CD4-positive, alpha-beta T cell (primary cell): ENCODE measurements at places on chromosomes 7 and 10.

- DNase-seq = no peak
These were observed 13.7 kb downstream of the FFAR4 start for GRCh38 chr10:93579985-93580711.

DNA sequence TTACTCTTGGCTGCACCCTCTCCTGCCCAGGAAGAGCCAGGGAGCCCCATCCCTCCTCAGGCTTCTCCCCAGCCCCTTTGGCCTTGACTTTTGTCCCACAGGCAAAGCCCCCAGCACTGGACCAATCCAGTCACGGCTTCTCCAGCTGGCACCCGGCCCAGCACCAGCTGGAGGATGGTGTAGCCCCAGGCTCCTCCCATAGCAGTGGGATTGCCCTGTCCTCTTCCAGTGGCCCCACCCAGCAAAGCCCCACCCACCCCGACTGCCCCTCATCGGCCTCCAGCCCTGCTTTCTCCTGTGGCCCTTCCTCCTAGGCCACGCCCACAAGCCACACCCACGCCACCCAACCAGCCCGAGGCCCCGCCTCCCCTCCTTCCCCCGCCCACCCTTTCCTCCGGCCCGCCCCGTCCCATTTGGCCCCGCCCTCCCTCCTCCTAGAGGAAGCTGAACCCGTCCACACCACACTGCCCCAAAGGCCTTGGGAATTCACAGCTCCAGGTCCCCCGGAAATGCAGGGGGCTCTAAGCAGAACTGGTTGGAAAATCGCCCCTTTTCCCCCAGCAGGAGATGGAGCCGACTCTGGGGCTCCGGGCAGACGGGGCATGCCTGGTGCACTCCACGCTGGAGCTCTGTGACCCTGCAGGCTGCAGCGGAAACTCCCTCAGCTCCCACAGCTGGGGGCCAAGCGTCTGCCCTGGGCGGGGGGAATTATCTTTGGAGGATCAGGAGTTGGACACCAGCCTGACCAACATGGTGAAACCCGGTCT lies 25.2 kb downstream of the GET4 start:
- DNase-seq = no peak

DNA sequence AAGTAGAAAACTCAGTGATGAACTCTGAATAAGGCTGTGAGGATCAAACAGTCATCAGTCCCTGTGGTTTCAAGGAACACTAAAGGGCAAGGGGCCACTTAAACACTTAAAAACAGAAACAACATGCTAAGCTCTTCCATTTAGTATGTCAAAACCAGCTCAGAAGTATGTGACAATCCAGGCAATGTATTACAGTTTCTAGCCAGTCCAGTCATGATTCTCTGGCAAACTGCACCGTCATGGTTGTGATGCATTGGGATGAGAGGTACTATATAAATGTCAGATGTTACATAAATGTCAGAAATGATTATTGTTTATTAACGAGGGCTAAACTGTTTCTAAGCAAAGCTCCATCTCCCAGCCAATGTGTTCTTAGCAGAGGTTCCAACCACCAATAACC lies 4.7 kb upstream of the CREB5 start:
- no peak for DNase-seq

GRCh38 chr7:105131890-105132289 lies 117.9 kb downstream of the KMT2E start:
- no peak for DNase-seq

- no peak for DNase-seq
These were observed 48.7 kb upstream of the DYNC1I1 start for GRCh38 chr7:95723583-95724180.

DNA sequence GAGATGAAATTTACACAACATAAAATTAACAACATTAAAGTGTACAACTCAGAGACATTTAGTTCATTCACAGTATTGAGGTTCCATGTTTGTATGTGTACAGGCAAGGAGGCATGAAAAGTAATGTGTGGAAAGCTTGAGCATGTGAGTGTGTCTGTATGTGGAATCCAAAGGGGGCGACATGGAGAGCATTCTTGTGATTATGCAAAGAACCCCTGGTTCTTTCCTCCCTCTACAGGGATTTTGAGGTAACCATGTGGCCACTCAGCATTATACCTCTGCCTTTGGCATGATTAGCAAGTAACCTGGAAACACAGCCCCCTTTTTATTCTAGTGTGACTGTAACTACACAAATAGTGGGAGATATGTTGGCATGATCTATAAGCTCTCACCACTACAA lies 21.0 kb downstream of the OR2F1 start:
- no peak for DNase-seq

DNA sequence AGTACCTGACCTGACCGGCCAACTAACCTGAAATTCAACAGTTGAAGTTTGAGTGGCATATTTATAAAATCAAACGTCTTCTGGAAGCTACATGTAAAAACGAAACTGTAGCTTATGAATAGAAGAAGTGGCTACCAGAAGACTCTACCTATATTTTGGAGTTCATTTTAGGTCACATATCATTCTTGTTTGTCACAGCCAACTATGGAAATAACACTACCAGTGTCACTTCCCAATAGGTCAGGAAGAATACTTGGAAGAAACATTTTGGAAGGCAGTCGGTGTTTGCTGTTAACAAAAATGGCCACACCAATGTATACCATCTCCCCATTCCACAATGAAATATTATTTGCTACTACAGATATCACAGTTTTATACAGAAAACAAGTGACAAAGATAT lies 12.6 kb downstream of the TWIST1 start:
- DNase-seq = no peak

DNA sequence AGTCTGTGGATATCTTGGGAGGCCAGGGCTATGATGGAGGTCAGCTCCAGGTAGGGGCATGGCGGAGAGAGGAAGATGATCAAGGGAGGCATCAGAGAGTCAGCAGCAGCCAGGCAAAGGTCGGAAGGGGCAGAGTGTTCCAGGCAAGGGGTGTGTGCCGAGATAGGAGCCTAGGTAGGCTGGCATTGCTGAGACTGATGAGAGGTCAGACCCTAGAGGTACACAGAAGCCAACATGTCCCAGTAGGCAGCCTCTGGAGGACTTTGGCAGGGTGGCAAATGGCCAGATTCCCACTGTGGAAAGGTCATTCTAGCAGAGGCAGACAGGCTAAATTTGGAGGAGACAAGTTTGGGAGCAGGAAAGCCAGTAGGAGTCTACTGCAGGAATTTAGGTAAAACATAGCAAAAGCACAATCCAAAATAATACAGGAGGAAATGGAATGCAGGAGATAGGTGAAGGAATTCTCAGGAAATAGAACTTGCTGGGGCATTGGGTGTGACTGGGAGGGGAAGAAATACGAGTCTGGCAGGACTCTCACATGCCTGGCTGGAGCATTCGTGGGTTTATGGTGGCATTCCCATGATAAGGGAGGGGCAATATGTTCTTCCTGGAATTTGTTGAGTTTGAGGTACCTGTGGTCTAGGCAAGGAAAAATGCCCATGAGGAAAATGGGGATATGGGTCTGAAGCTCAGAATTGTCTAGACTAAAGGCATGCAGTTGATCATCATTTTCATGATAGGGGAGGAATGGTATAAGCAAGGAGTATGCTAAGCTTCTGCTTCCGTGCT lies 25.7 kb downstream of the TMEM176A start:
- no peak for DNase-seq

DNA sequence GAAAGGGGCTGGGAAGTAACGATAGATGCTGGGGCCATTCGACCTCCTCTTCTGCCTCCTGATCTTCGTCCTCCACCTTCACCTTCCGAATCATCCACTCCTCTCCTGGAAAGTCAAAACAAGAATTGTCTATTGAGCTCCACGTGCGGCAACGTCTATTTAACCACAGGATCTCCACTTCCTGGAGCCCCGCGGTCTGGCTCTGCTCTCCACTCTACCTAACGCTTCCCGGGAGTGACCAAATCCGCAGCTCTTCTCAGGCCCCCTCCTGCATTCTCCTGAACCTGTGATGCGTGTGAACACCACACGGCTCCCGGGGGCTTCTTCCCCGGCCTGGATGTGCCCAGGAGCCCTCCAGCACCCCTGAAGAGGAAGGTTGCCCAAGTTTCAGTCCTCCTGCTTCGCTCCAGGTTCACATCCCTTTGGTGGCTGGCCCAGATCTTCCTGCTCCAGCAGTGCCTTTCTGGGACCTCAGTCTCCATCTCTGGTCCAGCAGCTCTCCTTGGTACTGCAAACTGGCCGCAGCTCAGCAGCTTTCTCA lies 7.2 kb downstream of the ZNF467 start:
- no peak for DNase-seq

GRCh38 chr7:136665878-136666509 lies 202.5 kb upstream of the CHRM2 start:
- DNase-seq = no peak

DNA sequence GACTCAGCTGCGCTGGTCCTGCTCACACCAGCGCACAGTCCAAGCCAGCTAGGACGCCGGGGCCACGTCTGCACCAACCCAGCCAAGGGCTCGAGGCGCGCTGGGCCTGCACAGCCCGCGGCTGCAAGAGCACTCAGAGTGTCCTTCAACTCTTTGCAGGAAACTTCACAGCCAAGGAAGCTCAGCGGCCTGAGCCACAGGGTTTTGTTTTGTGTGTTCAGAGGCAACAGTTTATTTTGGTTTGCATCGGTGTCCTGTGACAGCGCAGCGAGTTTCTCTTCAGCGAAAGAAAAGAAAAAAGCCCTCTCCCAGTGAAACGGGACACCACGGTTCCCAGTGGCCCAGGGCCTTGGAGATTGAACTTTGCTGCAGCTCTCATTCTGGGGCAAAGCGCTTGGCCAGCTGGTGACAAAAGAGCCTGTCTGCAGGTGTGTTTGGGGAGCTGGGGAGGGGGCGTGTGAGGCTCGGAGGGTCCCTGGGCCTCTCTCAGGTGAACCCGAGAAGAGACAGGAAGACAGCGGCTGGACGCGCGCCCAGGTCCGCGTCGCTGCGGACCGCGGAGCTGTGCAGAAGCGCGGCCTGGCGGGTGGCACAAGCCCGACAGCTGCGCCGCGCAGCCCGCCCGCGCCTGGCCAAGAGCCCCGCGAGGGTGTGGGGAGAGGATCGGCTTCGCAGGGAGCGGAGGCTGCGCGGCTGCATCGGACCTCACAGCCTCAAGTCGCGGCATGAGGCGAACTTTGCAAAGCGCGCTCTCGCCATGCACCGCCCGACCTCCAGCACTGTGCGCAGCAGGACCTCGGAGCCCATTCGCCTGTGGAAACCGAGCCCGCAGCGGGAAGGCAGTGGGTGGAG lies 922 bp downstream of the CXCL12 start:
- DNase-seq = no peak

- peak; percentile 11 for DNase-seq
These were observed 1.2 kb downstream of the CASD1 start for GRCh38 chr7:94510582-94511496.

GRCh38 chr7:134639683-134640279 lies 6.9 kb upstream of the BPGM start:
- DNase-seq = no peak

- no peak for DNase-seq
These were observed 25.9 kb downstream of the PDGFA start for GRCh38 chr7:493661-494251.

- no peak for DNase-seq
These were observed 317.0 kb downstream of the GLRX3 start for GRCh38 chr10:130453036-130453720.

- DNase-seq = no peak
These were observed 54.4 kb downstream of the TFPI2 start for GRCh38 chr7:93836116-93836515.

- DNase-seq = no peak
These were observed 72.3 kb upstream of the MKRN1 start for GRCh38 chr7:140551355-140552239.

DNA sequence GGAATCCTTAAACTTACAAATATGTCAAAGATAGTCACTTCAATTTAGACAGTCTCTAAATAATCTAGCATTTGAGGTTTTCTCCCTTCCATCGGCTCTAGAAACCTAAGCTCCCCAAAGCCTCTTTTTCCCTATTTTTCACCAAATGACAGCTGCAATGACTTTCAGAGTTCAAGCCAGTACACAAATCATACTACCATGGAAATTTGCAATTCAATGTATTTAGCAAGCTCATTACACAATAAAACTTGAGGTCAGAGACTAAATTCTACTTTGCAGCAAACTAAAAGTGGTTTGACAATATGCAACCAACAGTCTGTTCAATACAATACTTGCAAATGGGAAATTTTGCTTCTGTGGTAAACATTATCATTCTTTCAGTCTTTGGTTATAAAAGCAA lies 80.3 kb downstream of the SKIDA1 start:
- no peak for DNase-seq

GRCh38 chr10:124180947-124181549 lies 87.7 kb upstream of the CHST15 start:
- DNase-seq = no peak

- no peak for DNase-seq
These were observed 73.7 kb upstream of the ABCB5 start for GRCh38 chr7:20541608-20542349.

DNA sequence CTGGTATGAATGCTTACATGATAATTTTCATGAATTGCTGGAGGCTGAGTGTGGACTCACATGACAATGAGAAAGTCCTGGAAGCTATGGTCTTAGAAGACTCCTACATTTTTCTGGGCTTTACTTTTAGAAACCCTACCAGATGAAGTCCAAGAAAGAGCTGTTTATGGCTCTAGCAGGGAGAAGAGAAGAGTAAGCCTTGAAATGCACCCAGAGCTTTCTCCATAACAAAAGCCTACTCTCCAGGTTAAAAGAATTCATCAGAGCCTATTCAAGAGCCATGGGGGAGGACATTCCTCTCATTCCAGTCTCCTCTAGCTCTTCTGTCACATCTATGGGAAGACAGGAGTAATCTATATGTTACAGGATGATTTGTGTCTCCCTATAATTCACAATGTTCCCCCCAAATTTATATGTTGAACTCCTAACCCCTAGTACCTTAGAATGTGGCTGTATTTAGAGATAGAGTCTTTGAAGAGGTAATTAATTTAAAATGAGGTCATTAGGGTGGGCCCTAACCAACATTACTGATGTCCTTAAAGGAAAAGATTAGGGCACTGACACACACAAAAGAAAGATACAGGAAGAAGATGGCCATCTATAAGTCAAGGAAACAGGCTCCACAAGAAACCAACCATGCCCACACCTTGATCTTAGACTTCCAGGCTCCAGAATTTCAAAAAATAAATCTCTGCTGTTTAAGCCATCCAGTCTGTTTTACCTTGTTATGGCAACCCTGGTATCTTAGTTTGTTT lies 193.8 kb upstream of the PTER start:
- no peak for DNase-seq

DNA sequence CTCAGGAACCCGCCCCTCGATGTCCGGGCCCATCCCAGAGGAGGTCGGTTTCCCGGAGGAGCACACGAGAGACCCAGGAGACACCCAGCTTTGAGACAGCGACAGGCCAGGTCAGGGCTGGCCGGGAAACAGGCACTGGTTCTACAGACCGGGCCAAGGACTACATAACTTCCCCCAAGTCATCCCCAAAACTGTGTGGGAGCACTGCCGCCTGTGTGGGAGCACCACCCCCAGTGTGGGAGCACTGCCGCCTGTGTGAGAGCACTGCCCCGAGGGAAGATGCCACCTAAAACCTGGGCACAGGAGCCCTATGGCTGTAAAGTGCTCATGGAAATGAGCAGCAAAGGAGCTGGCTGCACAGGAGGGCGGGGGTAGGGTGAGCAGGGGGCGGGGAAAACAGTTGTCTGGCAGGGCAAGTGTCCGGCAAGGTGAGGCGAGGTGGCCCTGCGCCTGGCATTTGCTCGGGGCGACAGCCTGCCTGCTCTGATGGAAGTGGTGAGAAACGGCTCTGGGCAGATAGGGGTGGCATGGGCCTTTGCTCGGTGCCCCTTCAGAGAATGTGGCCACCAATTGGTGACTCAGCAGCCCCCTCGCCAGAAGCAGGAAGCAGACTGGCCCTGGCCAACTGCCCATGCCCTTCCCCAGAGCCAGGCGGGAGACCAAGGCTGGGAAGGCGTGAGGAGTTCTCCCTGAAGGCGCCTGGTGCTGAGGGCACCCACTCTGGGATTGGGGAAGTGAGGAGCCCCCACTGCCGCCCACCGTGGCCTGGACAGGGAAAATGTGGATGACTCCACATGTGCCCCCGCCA lies 26.2 kb downstream of the PAPOLB start:
- DNase-seq = no peak
